ENCODE measurements at places on chromosomes 2 and 18.

GRCh38 chr2:233328922-233329321 is 21.3 kb downstream of the SAG start:
- no peak for DNase-seq

- no peak for DNase-seq
Observed at GRCh38 chr2:179051250-179051649, 1.3 kb upstream of the CCDC141 start.

- DNase-seq, result peak; percentile 74
Observed at GRCh38 chr2:37892436-37893114, 32.5 kb upstream of the RMDN2 start.

- DNase-seq, result no peak
Observed at GRCh38 chr18:27824841-27825681, 351.9 kb downstream of the CDH2 start.

- DNase-seq, result no peak
Observed at GRCh38 chr18:42929857-42930256, 185.6 kb downstream of the RIT2 start.

DNA sequence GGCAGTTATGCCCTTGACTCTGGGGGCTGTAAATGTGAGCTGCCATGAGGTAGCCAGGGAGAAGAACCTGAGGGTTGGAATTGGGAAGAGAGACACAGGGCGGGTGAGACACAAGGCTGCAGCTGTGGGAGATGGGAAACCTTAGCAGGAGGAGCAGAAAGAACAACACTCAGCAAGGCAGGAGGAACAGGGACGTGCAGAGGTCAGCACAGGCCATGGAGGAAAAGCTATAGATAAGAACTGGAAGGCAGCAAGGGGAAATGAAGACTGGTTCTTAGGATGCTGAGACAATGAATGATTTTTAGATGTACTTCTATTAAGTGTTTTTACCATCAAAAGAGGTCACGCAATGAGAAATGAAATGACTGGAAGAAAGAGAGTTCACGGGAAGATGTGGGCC is 80.2 kb downstream of the USP40 start:
- no peak for DNase-seq

DNA sequence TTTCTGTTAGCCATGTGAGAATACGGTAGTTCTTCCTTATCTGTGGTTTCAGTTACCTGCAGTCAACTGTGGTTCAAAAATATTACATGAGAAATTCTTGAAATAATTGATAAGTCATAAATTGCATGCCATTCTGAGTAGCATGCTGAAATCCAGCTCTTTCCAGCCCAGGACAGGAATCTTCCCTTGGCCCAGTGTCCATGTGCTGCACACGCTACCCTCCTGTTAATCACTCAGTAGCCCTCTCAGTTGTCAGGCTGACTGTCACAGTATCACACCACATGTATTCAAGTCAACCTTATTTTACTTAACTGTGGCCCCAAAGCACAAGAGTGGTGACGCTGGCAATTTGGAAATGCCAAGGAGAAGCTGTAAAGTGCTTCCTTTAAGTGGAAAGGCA is 141.1 kb downstream of the TANC1 start:
- no peak for DNase-seq

DNA sequence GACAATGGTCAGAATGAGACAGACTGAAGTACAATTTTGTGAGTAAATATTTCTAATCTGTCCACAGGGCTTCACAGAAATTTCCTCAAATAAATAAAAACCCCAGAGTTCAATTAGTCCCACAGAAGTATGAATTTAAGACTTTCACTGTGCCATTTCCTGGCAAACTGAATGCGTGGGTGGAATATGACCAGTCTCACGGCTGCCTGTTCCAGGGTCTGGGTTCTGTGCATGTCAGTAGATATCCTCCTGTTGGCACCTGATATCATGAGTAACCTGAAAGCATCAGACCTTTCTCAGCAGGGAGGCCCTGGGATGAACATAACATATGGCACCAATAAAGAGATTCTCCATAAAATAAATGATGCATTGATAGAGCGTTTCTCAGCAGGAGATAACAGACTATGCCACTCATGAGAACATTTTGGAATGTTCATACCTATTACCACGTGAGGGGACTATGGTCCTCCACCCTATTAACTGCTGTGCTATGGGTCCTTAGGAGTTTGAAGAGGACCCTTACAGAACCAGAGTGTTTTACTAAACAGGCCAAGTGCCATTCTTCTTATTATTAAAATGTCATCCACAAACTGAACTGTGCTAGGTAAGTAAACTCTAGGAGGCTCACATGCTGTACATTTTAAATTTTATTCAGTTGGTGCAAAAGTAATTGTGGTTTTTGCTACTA is 10.6 kb upstream of the MALL start:
- DNase-seq, result no peak

DNA sequence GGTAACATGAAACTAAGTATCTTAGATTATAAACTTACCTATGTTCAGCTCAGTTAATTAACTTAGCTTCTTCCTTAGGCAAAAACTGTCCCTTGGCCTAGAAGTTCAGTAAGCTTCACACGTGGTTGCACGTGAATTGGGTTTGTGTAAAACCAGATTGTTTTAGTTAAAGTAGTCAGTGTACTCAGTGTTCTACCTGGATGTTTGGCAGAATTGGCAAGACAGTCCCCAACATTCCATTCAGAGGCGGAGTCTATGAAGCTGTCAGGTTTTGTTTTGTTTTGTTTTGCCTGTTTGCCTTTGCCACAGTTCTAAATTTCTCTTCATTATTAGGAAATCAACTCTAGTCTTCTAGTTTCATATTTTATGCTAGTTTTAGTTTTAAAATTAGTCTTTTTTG is 105.3 kb upstream of the ZEB2 start:
- DNase-seq, result no peak

DNA sequence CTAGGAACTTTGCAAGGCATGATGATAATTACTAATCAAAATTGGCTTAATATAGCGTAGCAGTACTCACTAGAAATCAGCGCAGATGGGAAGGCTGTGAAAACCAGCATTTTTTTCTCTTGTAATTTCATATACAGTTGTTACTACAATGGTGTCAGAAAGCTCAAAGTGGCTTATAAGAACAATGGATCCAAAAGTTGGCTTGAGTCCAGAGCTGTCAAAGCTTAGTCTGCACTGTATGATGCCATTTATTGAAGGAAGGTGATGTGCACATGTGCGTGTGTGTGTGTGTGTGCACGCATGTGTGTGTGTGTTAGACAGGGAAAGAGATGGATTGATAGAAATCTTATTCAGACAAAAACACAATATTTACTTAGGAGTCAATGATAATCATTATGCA is 341.3 kb downstream of the TGIF1 start:
- DNase-seq, result no peak

DNA sequence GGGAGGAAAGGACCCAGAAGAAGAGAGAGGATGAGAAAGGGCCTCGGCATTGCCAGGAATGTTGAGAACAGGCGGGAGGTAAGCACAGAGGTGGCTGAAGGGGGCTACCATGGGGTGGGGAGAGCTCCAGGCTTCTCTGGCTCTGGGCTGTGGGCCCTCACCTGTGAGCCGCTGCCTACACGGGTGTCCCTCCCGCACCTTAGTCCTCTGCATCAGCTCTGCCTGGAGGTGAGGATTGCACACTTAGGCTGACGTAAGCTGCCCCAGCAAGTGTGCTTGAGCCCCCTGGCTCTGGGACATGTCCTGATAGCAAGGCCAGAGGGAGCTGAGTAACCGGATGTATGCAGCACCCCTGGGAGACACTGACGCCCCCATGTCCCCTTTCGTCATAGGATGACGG is 33.9 kb downstream of the TMEM18 start:
- DNase-seq, result no peak

DNA sequence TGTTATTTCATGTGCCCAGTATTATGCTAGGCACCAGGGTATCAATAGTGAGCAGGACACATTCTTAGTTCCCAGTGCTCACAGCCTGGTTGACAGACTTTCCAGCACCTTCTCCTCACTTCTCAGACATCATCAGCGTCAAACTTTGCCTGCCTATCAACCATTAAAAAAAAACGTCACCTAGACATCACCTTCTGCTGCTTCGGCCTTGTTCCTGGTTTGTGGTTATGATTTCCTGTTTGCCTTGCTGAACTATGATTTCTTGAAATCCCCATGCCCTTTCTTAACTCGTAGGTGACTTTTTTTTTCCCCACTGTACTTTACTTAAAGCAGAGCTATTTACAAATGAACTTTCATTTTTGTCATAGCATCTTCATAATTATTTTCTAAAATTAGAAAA is 60.4 kb upstream of the NABP1 start:
- peak; percentile 68 for DNase-seq

GRCh38 chr2:205947621-205948495 is 138.1 kb downstream of the INO80D start:
- peak; percentile 50 for DNase-seq

DNA sequence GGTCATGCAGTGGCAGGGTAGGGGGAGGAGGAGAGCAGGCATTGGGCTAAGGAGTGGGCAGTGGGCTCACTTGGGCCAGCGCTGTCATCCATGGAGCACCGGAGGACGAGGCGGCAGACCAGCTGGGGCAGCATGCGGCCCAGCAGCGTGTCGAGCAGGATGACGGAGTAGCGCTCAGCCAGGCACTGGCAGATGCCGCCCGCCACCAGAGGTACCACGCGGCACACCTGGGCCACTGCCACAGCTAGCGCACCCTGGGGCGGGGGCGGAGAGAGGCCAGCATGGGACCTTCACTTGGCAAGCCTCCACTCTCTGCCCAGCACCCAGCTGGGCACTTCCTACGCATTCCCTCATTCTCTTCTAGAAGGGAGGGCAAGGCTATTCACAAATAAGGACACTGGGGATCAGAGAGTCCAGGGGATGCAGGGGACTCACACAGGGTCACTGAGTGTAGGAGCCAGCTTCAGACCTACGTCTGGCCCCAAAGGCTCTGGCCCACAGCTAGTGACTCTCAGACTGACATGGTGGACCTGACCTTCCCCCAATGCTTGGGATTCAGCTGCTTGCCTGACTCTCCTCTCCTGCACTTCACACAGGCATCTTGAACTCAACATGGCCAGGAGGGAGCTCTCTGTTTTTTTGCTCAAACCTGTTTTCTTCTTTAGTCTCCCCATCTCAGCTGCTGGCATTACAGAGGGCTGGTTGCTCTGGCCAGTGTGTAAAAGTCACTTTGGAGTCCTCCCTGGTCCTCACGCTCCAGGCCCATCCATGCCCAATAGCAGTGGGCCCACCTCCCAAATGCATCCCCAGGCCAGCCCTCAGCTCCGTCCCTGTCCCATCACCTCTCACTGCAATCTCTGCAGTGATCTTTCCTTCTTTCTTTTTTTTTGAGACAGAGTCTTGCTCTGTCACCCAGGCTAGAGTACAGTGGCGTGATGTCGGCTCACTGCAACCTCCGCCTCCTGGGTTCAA is 4.1 kb downstream of the SFTPB start:
- DNase-seq, result no peak

DNA sequence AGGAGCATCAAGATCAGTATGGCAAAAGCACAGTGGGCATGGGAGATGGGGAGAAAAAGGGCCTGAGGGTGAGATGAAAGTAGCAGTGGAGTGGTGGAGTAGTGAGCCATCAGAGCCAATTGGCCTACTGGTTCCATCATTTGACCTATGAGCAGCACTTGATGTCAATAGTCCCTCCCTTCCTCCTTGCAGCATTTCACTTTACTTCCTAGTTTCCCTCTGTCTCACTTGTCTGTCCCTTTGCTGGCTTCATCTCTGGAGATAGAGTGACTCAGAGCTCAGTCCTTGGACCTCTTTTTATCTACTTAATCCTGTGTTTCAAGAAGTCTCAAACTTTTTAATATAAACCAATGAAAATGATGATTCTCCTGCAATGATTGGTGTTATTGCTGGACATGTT is 32.1 kb downstream of the FBXO48 start:
- peak; percentile 81 for DNase-seq

- peak; percentile 23 for DNase-seq
Observed at GRCh38 chr2:37323781-37324535, 675 bp downstream of the PRKD3 start.

GRCh38 chr2:107525406-107525805 is 301.3 kb upstream of the RGPD4 start:
- no peak for DNase-seq

- no peak for DNase-seq
Observed at GRCh38 chr2:170276925-170277629, 99.1 kb downstream of the MYO3B start.

DNA sequence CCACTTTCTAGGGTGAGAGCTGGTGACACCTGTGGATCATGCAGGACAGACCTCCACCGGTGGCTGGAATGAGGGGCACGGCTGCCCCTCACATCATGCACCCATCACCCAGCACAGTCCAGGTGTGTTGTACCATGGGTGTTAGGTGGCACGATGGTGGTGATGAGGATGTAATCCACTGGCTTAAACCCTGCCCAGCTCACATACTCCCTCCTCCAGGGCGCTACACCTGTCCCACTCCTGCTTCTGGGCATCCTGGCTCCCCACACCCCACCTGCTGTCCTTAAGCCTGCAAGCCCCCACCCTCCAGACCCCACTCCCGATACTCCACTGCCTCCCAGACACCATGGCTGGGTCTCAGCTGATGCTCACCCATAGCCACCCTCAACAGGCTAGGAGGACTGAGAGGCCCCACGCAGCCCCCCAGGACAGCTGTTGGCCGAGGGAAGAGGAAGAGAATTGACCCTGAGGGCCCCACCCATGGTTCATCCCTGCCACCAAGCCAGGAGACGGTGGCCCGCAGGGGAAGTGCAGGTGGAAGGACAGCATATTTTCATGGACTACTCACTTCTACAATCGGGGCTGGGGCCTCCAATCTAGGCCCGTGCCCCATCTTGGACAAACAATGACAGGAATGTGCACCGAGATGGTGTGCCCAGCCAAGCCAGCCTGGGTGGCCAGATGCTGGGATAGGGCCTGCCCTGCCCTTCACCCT is 34.3 kb downstream of the MAL start:
- DNase-seq, result no peak

All from inflammatory macrophage treated with lipopolysaccharide for 4 hours (primary cell).